ENCODE measurements at places on chromosomes 5 and 9. TPM values are rescaled to one million over a fixed set of nuclear protein-coding genes. Genes with fewer than 3 reads are reported as not detected.

- no peak for DNase-seq
Measured at GRCh38 chr5:175107865-175108264, 336.1 kb downstream of the DRD1 start.

- no peak for DNase-seq
Measured at GRCh38 chr9:101881508-101881907, 143.1 kb upstream of the GRIN3A start.

DNA sequence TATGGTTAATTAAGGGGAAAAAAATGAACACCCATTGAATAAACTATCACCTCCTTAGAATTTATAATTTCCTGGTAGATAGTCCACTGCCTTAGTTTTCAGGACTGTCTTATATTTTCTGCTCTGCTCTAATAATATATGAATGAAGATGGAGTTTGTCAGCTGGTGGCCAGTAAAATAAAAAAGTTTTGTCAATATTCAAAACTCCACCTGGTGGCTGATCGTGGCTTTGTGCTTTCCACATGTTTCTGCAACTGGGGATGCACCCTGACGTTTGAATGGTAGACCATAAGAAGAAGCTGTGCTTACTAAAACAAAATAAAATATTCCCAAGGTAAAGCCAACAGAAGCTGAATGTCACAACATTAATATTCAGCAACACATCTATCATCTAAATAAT lies 286.6 kb upstream of the IZUMO3 start:
- no peak for DNase-seq

GRCh38 chr9:121026260-121026691 lies 23.8 kb downstream of the C5 start:
- DNase-seq: no peak

- no peak for DNase-seq
Measured at GRCh38 chr9:34998266-34998665, 8.7 kb downstream of the DNAJB5 start.

The NR2F1-AS1 gene
- 53.4 TPM for polyA plus RNA-seq

The SLC27A6 gene
- polyA plus RNA-seq: 1.6 TPM
